ENCODE measurements at places on chromosomes 2 and 18.

DNA sequence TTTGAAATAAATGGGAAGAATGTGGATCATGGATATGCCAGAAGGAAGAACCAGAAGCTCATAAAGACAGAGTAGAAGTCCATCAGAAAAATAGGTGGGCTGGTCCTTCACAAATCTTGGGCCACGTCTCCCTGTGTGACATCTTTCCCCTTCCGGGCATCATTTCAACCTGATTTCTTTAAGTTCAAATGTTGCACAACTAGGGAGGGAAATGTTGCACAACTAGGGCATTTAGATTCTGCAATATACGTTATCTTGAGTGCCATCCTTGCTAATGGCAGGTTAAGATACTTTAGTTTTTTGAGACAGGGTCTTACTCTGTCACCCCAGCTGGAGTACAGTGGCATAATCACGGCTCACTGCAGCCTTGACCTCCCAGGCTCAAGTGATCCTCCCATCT is 129.6 kb downstream of the CERS6 start:
- DNase-seq: no peak

GRCh38 chr18:35322486-35323458 is 21.4 kb downstream of the ZNF24 start:
- DNase-seq: no peak

DNA sequence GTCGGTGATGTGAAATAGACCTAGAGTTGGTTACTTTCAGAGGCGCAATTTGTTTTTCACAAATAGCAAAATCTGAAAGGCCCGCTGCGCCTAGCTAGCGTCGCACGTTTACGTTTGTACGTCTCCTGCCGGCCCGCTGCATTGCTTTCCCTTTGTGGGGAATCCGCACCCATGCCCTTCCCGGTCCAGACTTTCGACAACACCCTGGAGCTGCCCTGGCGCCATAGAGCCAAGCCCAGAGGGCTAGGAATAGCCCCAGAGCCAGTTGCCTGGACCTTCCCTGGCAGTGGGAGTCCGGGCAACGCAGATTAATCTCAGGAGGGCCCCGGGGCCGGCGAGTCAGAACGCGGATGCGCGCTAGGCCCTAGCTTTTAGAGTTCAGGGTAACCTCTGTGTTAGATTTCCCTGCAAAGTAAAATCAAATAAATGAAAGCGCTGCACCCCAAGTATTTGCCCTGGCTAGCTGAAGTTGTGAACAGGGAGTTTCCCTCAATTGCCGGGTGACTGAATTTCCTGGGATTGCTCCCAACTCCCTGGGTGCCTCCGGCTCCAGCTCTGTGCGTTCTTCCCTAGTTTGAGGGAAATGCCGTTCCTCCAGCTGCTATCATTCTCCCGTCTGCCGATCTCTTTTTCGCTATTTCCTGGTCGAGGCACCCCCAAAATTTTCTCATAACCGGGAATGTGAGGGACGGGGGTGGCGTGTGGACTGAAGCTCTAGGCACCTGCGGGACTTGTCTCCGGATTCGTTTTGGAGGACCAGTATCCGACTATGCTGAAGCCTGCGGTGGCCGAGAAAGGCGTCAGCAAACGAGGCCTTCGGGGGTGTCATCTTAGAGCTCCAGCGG is 1.2 kb upstream of the EN1 start:
- no peak for DNase-seq

DNA sequence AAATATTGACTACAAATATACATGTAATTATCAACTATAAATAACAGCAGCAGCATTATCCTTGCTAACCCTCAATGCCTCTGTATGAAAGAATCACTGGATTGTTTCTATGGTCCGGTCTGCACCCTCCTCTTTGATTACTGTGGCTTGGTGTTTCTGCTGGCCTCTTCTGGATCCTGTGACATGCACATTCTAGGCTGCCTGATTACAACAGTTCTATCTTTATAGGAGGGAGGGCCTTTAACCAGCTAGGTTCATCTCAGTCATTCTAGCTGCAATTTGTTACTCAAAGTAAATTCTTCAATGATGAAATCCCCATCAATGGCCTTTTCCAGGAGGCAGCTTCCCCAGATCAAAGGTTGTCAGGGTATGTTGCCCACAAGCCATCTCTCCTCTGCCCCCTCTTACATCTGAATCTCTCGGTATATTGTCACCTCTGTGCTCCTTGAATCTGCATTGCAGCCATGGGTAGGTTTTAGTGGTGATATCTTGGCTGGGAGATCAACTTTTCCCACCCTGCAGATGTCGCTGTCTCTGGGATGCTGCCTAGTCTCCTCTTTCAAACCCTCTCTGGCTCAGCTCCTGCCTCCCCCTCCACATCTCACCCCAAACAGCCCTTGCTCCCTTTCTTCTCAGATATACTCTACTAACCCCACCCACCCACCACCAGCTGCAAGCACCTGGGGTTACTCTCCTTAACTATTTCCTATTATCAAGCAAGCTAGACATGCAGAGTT is 106.2 kb upstream of the BZW1 start:
- no peak for DNase-seq

GRCh38 chr2:12733846-12734245 is 17.1 kb downstream of the TRIB2 start:
- no peak for DNase-seq

DNA sequence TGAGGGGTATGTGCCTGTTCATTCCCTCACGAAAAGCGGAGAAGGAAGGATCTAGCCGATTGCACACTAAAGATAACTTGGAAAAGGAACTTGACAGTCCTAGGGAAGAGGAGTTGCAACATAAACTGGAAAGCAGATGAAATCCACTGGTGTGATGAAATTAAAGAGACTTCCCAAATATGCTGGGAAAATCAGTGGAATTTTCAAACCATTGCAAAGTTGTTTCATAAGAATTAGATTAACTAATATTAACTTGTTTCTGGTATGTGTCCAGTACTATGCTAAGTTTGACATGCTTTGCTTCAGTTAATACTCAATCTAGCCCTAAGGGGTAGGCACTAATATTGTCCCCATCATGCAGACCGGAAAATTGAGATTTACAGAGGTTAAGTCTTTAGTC is 222.7 kb downstream of the IKZF2 start:
- no peak for DNase-seq

DNA sequence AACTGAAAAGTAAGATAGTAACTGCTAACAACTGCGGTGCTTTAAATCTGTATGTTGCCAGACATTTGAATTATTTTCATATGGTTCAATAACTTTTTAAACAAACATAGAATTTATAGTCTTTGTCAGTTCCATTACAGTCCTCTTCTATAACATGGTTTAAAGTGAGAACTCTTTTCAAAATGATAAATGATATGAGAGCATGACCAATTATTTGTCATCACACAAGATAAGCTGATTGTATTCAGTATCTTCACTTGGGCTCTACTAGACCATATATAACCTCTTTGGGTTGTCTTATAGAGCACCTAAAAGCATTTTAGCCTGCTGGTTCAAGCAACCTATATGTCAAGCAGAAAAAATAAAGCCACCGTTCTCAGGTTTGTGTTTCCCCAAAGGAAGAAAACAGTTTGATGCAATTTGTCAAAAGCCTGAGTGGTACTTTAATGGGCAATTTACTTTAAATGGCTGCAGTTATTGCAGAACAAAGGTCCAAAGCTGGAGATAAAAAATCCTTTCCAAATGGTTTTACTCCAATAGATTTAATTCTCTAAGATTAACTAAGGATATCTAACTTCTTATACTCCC is 298.4 kb downstream of the FSIP2 start:
- no peak for DNase-seq

GRCh38 chr2:214232271-214232670 is 178.6 kb upstream of the VWC2L start:
- DNase-seq: no peak

DNA sequence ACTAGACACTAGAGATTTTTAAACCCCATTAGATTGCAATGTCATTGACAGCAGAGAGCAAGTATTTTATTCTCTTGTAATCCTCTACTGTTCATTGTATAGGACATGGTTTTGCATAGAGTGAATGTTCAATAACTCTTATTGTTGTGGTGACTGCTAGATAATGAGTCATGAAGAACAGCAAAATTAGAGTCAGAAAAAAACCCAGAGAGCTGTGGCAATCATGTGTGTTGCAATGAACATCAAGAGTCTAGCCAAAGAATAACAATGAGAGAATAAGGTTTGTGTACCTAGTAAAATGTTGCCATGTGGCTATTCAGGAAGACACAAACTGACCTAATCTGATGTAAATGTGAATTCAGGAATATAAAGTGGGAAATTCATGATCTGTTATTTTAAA is 684.0 kb downstream of the DSC3 start:
- no peak for DNase-seq

DNA sequence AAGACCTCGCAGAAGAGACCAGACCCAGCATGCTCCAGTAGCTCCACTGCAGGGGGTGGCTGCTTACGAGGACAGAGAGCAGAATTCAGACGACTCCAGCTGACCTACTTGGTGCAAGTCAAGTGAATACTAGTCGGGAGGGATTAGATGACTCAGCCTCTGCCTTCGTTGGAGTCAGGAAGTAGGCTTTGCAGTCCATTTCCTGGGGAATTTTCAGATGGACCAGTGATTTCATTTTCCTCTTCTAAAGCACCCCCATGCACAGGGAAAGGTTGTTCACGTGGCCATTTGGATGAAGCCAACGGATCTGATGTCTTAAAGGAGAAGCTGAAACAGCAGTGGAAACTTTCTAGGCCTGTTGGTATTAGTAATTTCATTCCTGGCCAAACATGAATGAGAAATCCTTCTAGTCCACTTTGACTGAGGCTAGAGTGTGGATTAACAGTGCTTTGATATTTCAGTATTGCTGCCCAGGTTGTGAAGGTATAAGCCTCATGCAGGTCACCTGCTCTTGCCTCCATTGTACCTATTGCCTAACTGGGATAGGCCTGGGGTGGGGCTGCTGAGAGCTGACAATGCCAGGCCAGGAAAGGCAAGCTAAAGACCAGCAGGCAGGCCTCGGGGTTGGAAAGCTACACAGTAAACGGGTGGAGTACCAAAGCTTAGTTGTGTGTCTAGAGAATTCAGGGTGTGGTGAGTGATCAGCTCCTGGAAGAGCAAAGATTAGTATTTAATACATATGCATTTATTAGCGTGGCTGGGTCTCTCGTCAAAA is 117.6 kb upstream of the FOSL2 start:
- no peak for DNase-seq

DNA sequence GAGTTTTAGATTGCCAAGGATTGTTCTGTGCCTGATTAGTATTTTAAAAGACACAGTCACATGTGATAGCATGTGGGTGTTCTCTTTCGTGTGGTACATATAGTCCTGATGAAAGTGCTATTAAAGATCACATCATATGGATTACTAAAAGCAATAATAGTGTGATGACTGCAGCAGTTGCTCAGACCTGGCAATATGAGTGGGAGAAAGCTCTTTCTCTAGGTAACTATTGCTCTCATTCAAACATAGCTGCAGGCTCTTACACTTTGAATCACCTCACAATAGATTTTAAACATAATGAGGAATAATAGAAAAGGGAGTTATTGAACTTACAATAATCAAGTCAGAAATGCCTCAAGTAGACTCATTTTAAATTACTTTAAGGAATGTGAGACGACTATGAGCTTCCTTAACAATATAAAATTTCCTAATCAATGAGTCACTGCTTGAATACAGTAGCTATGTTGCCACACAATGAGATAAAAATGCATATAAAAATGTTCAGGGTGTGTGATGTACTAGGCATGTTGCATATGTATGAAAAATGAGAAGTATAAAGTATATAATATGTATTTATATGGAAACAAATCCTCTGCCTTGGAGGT is 452.1 kb downstream of the TMX3 start:
- no peak for DNase-seq

DNA sequence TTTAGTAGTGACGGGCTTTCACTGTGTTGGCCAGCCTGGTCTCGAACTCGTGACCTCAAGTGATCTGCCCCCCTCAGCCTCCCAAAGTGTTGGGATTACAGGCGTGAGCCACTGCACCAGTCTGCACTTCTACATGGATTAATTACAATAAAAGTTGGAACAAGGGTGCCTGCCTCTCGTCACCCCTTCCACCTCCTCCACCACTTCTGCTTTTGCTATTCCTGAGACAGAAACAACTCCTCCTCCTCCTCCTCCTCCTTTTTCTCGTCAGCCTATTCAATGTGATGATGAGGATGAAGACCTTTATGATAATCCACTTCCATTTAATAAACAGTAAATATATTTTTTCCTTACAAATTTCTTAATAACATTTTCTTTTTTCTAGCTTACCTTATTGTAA is 35.2 kb downstream of the SRBD1 start:
- no peak for DNase-seq

DNA sequence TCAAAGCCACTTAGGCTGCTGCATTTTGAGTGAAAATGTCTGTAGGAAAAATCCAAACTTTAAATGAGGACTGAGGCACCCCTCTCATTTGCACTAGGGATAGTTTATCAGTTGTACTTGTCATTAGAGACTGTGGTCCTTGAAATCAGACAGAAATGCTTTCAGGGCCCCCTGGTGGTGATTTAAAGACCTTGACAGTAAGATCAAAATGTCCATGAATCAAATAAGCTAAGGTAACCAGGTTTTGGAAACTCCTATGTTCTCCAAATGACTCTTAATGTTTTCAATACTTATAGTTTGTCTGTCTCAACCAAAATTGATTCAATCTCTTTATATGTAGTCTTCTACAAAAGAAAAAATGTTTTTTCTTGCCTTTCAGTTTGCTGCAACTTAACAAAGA is 28.8 kb upstream of the DDX18 start:
- DNase-seq: no peak

GRCh38 chr2:5315512-5315911 is 376.7 kb upstream of the SOX11 start:
- DNase-seq: no peak

GRCh38 chr18:63705401-63705800 is 2.6 kb downstream of the SERPINB11 start:
- DNase-seq: no peak

- no peak for DNase-seq
These were observed 3.0 kb upstream of the ROCK2 start for GRCh38 chr2:11347403-11347959.

- no peak for DNase-seq
These were observed 148.3 kb downstream of the PLCL1 start for GRCh38 chr2:197952540-197953202.

DNA sequence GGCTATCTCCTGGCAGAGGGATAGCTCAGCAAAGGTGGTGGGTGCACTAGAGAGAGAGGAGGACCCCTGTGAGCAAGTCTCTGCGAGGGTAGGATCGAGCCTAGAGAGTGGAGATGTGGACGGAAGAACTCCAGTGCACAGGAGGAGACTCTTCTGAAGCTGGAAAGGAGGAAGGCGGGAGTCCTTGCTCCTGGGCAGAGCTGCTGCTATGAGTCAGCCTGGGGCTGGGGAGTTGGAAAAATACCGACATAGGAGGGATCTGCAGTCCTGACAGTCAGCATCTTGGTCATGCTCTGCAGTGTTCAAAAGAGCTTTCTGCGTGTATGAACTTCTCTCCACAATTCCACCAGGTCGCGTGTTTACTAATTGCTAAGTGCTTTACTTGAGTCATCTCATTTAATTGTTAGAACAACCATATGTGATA is 233.8 kb downstream of the LDLRAD4 start:
- no peak for DNase-seq

DNA sequence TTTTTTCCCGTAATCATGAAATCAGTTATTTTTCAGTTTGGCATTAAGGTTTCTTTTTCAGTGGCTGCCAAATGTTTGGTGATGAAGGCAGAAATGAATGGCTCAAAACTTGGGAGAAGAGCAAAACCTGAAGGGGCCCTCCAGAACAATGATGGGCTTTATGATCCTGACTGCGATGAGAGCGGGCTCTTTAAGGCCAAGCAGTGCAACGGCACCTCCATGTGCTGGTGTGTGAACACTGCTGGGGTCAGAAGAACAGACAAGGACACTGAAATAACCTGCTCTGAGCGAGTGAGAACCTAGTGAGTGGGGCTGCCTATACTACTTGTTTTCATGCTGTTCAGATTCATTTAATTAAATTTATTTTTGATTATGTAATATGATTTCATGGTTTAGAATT is 29.2 kb upstream of the MSH2 start:
- no peak for DNase-seq
